ENCODE measurements at places on chromosomes 5 and 9. TPM values are rescaled to one million over a fixed set of nuclear protein-coding genes. Genes with fewer than 3 reads are reported as not detected.

DNA sequence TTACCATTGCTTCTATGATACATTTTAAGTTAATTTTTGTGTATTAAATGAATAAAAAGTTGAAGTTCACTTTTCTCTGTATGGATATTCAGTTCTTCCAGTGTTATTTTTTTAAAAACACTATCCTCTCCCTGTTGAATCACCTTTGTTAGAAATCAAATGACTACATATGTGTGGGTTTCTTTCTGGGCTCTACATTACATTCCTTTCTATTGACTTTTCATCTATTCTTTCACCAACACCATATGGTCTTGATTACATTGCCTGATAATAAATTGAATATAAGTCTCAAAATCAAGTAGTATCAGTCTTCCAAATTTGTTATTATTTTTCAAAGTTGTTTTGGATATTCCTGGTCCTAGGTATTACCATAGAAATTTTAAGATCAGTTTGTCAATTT, 7.3 kb upstream of the RASEF start:
- no peak for DNase-seq

The ATG12 gene
- 45.1 TPM for total RNA-seq

DNA sequence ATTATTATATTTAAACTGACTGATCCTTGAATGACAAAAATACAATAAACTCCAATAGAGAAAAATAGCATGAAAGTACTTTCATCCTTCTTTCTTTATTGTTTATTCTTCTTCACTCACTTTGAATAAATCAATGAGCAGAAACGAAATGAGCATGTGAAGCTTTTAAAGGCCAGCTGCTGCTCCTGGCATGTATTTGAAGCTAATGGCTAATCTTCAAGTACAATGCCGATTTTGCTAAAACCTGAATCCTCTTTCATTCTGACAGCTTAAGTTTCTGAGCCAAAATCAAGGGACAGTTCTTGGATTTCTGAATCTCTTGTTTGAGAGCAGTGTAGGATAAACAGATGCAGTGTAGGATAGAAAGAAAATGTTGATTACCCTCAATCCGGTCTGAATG, 237.3 kb downstream of the CDH10 start:
- DNase-seq, result no peak

GRCh38 chr5:69492391-69492922, at the start of gene OCLN:
Gene OCLN (plus strand): TSS chr5:69492790. CDS start chr5:69504245, 11,455 bp downstream.
- DNase-seq, result no peak

GRCh38 chr9:14021871-14022525, 291.9 kb downstream of the NFIB start:
- no peak for DNase-seq
